NCI-H2081 treated with DMSO at 0.1 percent for 48 hours (cell line): ENCODE measurements at places on chromosomes 1 and 21.

GRCh38 chr1:151775894-151776664 is 12.8 kb upstream of the MRPL9 start:
- DNase-seq = no peak

DNA sequence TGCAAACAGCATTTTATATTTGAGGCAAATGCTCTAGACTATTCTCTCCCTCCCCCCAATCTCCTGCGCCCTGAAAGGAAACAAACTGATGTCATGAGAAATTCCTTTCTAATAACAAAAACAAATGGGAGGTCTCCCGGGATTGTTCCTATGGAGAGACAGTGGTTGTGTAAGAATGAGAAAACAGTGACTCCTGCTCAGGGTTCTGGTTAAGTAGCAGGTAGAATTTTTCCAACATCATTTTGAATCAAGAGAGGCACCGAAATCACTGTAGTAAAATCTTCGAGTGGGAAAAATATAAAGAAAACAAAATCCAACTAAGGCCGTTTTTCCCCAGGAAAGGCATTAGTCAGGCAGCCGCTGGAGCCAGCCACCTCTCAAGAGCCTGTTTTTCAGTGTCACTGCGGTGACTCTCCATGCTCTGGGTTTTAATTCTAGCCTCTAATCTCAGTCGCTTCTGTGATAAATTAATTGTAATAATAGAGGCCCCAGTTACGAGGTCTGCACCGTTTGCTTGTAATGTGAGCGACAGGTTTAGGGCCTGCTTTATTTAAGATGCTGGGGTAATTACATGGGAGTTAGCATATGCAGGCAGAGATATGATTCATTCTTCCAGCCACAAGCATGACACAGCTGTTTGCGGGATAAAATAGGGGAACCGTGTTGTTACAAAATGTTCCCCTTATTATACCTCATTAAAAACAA is 80.3 kb downstream of the RNF220 start:
- peak; percentile 63 for DNase-seq

- no peak for DNase-seq
Observed at GRCh38 chr1:193348091-193348768, 161.8 kb upstream of the B3GALT2 start.

DNA sequence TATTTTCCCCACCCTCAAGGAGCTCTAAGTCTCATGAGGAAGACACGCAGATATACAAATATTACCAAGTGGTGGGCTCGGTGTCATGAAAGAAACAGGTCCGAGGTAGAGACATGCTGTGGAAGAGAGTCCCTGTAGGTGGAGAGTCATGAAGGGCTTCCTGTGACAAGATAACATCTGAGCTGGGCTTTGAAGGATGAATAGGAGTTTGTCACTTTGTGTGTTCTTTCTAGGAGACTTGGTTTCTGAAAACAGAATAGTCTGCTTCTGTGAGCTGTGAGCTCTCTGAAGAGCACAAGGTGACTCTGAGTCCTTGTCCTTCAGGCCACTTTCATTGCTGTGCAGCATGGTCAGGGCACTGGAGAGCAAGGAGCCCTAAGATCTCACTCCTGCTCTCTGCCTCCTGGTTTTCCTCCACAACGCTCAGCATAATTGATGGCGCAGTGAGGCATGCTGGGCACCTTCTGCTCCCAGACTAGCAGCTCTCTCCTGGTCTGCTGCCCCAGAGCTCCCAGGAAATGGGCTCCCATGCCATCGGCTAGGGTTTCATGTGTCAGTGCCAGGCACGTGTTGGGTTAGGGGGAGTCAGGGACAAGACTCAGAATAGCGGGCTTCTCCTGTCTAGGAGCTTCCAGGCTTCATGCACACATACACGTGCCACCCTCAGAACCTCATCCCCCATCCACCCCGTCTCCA is 209.9 kb upstream of the CSF3R start:
- no peak for DNase-seq

GRCh38 chr1:97875996-97876395 is 44.8 kb downstream of the DPYD start:
- DNase-seq = no peak

- no peak for DNase-seq
Observed at GRCh38 chr1:36031441-36031840, 52.5 kb upstream of the TEKT2 start.

GRCh38 chr21:42539931-42540343 is 26.3 kb downstream of the SLC37A1 start:
- DNase-seq = no peak

DNA sequence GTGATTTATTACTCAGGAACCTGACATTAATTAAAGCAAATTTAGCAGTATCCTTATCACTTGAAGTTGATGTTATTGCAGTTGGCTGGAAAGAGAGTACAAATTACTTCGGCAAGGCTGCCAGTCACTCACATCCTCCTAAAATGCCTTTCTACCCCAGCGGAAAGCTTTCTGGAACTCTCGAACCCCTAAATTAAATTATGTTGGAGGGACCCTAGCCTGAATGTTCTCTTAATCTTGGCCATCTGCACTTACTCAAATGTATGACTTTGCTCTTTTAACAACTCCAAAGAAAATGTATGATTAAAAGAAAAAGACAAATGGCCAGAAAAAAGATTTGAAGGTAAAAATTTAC is 242.6 kb upstream of the USP25 start:
- DNase-seq = no peak

- no peak for DNase-seq
Observed at GRCh38 chr1:39890273-39890672, 7.0 kb upstream of the TRIT1 start.

- no peak for DNase-seq
Observed at GRCh38 chr1:203743091-203743571, 21.9 kb upstream of the LAX1 start.

GRCh38 chr1:109975718-109976117 is 8.8 kb upstream of the AHCYL1 start:
- DNase-seq = no peak

DNA sequence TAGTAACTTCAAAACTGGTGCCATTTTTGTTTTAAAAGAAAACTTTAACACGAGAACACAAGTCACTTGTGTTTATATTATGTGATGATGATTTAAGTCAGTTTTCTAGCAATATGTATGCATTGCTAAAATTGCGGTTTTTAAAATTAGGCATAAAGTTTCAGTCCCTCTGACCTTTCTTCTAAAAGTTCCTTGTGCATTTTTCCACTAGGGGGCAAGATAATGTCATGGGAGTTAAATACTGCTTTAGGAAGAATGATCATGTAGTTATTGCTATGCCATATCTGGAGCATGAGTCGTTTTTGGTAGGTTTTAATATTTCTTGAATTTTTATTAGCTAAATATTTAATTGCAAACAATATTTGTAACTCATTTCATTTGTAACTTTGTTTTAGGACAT is 10.7 kb downstream of the CDC7 start:
- DNase-seq = no peak

DNA sequence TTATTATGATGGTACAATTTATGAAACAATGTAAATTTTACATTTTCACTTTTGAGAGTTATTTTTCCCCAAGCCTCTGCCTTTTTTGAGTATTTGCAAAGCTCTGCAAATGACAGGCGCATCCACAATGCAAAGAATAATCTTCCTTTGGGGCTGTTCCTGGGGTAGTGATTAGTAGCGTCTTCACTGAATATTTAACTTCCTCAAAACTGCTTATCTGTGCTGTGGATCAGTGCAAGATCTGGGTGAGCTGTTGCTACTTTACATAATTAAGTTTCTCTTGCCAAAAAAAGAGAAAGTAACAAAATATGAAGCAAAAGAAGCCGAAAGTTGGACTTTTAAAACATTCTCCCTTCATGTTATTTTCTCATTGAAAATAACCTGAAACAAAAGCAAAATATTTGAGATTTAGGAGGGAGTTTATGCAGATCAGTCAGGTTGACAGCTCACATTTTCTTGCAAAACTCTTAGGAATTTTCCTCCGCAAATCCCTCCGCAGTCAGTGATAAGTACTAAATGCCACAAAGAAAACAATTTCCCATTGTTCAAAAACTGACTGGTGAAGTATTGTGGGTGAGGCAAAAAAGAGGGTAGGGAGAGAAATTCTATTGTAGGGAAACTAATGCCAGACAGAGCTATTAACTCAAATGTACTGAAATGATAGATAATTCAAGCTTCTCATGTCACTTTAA is 276.4 kb upstream of the B3GALT2 start:
- DNase-seq = no peak

DNA sequence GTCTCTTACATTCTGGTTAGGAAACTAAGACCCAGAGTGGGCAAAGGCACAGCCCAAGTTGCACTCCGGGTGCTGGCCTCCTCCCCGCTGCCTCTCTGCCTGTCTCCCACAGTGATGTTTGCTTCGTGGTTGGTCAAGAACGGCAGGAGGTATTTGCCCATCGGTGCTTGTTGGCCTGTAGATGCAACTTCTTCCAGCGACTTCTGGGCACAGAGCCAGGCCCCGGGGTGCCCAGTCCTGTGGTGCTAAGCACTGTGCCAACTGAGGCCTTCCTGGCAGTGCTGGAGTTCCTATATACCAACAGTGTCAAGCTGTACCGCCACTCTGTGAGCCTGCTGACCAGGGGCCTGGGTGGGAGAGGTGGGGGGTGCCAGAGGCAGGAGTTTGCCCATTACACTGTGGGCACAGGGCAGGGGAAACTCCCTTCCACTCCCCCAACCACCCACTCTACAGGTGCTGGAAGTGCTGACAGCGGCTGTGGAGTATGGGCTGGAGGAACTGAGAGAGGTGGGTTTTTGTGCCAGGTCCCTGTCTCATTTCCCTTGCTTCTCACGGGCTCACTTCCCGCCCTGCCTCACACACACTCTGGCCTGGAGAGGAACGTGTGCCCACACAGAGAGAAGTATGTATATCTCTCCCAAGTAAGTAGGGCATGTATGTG is 1.9 kb downstream of the BTBD19 start:
- no peak for DNase-seq

DNA sequence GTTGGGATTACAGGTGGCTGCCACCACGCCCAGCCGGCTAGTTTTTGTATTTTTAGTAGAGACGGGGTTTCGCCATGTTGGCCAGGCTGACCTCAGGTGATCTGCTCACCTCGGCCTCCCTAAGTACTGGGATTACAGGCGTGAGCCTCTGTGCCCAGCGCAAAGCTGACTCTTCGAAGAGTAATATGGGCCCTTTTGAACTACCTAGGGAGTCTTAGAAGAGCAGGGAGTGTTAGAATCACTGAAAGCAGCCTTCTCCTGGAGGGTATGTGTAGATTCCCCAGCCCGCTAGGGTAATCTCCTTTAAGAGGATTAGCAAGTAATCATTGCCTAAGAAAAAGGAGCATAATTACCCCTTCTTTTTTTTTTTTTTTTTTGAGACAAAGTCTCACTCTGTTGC is 6.5 kb upstream of the MAST2 start:
- no peak for DNase-seq
